Heart left ventricle (tissue), 16 donors: ENCODE measurements at places on chromosomes 7 and 10. TPM values are rescaled to one million over a fixed set of nuclear protein-coding genes. Genes with fewer than 3 reads are reported as not detected.

DNA sequence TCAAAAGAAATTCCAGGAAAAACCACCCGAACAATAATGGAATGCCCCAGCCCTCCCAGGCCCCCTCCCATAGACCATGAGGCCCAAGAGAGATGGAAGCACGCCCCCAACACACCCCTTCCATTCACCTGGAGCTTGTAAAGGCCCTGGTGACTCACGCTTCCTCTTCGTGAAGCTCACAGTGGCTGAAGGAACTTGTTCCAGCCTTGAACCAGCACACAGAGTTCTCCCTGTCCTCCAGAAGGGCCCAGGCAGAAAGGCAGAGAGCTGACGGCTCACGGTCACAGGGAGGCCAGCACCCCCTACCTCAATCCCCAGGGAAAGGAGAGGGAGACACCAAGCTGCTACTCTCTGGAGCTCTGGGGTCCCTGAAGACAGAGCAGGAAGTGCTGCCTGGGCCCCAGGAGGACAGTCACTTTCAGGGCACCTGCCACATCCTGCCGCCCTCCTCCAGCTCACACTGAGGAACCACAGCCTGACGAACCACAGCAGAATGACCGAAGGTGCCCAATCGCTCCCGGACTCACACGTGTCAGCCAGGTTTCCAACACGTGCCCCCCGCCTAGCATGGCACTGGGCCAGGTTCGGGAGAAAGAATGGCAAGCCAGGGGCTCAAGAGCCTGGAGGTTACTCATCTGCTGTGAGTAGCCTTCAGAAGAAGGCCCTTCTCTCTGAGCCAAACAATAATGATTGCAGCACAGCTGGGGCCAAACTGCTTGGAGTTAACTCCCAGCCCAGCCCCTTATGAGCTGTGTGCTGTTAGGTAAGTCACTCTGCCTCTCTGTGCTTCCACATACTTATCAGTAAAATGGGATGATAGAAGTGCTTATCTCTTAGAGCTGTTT, 52.8 kb downstream of the DLG5 start:
- no peak for DNase-seq

CNTNAP2 gene
- total RNA-seq, result 2.6 TPM

- no peak for DNase-seq
Measured at GRCh38 chr10:110200503-110200902, 6.9 kb upstream of the MXI1 start.

HABP2 gene
- 0.23 TPM for total RNA-seq

GIMAP1 gene
- 8.6 TPM for total RNA-seq

THSD7A gene
- total RNA-seq, result 3.3 TPM

CHCHD1 gene
- total RNA-seq, result 28.8 TPM
